ENCODE measurements at places on chromosomes 11 and 22. TPM values are rescaled to one million over a fixed set of nuclear protein-coding genes. Genes with fewer than 3 reads are reported as not detected.

- H3K27ac ChIP-seq, result no peak overlapping the region
- H3K4me1 ChIP-seq, result no peaks in the 10 kb centered on the region
- DNase-seq, result no peak
- no peak overlapping the region for H3K4me3 ChIP-seq
- H3K27me3 ChIP-seq, result peaks cover 1% of the 10 kb centered on the region
- no peaks in the 10 kb centered on the region for H3K36me3 ChIP-seq
These were observed 1718.4 kb downstream of the LRRC4C start for GRCh38 chr11:39741066-39741465.

Gene CRYAB
- polyA plus RNA-seq, result 702 TPM

DNA sequence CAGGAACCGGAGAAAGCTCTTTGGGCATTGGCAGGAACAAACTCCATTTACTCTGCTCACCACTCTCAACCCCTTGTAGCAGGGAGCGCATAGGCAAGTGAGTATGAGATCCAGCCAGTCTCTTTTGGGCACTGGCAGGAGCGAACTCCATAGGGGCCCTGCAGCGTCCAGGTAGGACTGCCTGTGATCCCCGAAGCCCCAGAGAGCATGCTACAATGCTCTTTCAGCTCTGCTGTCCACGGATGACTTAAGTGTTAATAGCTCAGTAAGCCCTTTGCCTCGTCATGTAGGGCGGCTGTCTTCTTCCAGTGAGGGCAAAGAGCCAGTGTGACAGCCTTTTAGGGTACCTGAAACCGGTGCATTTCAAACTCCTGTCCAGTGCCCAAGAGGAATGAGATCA, 1525.6 kb upstream of the RAG2 start:
- no peak overlapping the region for H3K4me3 ChIP-seq
- H3K36me3 ChIP-seq, result no peaks in the 10 kb centered on the region
- no peak for DNase-seq

DNA sequence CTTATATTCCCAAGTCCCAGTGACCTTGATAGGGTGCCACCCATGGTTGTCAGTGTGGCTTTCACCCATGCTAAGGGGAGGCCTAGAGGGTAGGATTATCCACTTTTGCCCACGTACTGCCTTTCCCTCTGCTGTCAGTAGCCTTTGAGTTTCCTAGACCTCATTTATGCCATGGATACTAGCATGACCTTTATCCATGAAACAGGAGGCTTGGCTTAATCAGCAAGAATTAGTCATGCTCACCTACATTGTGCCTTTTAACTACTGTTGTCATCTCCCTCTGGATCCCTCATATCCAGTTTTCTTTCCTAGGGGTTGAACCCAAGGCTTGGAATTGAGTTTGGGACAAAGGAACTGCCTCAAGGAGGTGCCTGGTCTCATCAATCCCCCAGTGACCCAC, 716.7 kb downstream of the NTM start:
- no peaks in the 10 kb centered on the region for H3K4me1 ChIP-seq
- H3K27me3 ChIP-seq, result no peaks in the 10 kb centered on the region
- no peak overlapping the region for H3K4me3 ChIP-seq
- no peak overlapping the region for H3K27ac ChIP-seq
- no peak for DNase-seq

DNA sequence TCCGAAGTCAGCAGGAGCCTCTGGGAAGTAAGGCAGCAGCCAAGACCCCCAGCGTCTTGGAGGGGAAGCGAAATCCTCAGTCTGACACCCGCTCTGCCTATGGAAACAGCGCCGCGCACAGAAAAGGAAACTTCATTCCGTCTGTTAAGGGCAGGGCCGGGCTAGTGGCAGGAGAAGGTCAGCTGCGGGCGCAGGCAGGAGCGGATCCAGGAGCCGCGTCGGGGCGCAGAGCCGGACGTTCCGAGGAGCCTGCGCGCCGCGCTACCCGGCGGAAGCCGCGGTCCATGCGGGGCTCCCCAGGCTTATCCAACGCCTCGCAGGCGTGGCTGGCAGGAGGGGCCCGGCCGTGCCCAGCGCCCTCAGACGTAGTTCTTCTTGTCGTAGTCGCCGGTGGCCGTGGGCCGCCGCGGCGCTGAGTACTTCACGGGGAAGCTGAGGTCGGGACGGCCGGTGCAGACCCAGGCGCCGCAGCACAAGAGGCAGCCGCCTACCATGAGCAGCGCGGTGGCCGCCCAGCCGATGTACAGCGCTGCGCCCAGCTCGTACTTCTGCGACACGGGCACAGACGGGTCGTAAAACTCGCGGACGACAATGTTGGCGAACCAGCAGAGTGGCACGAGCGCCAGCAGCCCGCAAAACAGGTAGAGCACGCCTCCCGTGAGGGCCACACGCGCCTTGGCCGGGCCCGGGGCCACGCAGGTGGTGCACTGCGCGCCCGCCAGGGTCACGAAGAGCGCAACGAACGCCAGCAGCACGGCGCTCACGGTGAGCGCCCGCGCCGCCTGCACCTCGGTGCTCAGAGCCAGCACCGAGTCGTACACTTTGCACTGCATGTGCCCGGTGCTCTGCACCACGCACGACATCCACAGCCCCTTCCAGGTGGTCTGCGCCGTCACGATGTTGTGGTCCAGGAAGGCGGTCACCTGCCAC, 705 bp downstream of the CLDN5 start:
- H3K27me3 ChIP-seq, result no peaks in the 10 kb centered on the region
- H3K4me1 ChIP-seq, result no peaks in the 10 kb centered on the region
- no peak overlapping the region for H3K27ac ChIP-seq
- no peaks in the 10 kb centered on the region for H3K36me3 ChIP-seq
- no peak overlapping the region for H3K4me3 ChIP-seq

Gene NFAM1
- polyA plus RNA-seq, result 0.38 TPM

- no peaks in the 10 kb centered on the region for H3K36me3 ChIP-seq
- no peaks in the 10 kb centered on the region for H3K4me1 ChIP-seq
- no peak for DNase-seq
- no peaks in the 10 kb centered on the region for H3K27me3 ChIP-seq
- H3K27ac ChIP-seq, result no peak overlapping the region
- no peak overlapping the region for H3K4me3 ChIP-seq
These were observed 143.5 kb upstream of the B3GAT1 start for GRCh38 chr11:134555510-134555909.

Gene SPECC1L
- 15.9 TPM for polyA plus RNA-seq

Gene CBLIF
- polyA plus RNA-seq, result 0.05 TPM

Gene CD44
- 113 TPM for polyA plus RNA-seq

DNA sequence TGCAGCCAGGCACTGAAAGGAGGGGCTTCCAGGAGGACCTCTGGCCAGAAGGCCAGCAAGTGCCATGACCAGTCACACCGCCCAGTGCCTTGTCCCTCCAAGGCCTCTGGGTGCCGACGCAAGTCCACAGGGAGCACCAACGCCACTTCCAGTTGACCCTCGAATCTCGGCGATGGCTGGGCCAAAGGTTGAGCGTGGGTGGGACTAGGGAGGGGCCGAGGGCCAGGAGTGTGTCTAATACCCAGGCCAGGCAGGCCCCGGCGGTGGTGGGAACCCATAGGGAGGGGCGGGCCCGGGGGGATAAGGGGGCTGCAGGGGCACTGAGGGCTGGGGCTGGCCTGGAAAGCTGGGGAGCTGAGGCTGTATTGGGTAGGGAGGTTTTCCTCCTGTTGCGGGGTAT, 29.3 kb downstream of the CD5 start:
- H3K4me3 ChIP-seq, result no peak overlapping the region
- H3K36me3 ChIP-seq, result no peaks in the 10 kb centered on the region
- no peak overlapping the region for H3K27ac ChIP-seq
- no peaks in the 10 kb centered on the region for H3K4me1 ChIP-seq

GRCh38 chr11:73461964-73462363, 85.8 kb downstream of the RELT start:
- H3K36me3 ChIP-seq, result no peaks in the 10 kb centered on the region
- no peaks in the 10 kb centered on the region for H3K4me1 ChIP-seq
- H3K27ac ChIP-seq, result no peak overlapping the region
- no peak overlapping the region for H3K4me3 ChIP-seq
- no peaks in the 10 kb centered on the region for H3K27me3 ChIP-seq
- DNase-seq, result no peak

GRCh38 chr11:91624021-91624420, 600.6 kb upstream of the FAT3 start:
- H3K36me3 ChIP-seq, result no peaks in the 10 kb centered on the region
- H3K4me1 ChIP-seq, result no peaks in the 10 kb centered on the region
- H3K4me3 ChIP-seq, result no peak overlapping the region
- no peaks in the 10 kb centered on the region for H3K27me3 ChIP-seq
- no peak overlapping the region for H3K27ac ChIP-seq

Gene NCF4
- polyA plus RNA-seq, result 31.4 TPM

Gene TNNI2
- 0.82 TPM for polyA plus RNA-seq

- no peak overlapping the region for H3K4me3 ChIP-seq
- no peak for DNase-seq
- H3K4me1 ChIP-seq, result no peaks in the 10 kb centered on the region
- H3K27me3 ChIP-seq, result no peaks in the 10 kb centered on the region
- no peaks in the 10 kb centered on the region for H3K36me3 ChIP-seq
- H3K27ac ChIP-seq, result no peak overlapping the region
These were observed 393.5 kb downstream of the JRKL start for GRCh38 chr11:96783311-96783710.

Gene NXPE2
- not detected for polyA plus RNA-seq

Gene GAL3ST3
- not detected for polyA plus RNA-seq

- DNase-seq, result no peak
- no peak overlapping the region for H3K27ac ChIP-seq
- H3K4me1 ChIP-seq, result no peaks in the 10 kb centered on the region
These were observed 259.2 kb upstream of the SORL1-AS1 start for GRCh38 chr11:121711939-121712338.

DNA sequence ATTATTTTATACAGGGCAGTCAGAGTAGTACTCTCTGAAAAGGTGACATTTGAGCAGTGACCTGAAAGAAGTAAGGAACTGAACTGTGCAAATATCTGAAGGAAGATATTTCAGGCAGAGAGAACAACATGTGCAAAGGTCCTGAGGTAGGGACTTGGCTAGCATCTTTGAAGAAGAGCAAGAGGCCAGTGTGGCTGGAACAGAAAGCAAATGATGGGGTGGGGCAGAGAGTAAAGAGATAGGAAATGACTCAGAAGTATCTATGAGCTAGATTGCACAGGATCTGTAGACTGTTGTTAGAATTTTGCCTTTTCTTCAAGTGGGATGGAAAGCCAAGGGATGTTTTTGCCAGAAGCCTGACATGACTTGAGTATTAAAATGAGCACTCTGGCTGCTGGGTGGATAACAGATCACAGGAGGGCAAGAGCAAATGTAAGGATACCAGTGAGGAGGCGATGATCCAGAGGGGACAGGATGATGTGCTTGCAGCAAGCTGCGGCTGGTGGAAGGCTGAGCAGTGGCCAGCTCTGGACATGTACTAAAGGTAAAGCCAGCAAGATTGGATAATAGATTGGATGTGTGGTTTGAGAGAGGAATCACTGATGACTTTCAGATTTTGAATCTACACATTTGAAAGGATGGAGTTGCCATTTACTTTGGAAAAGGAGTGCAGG, 33.2 kb upstream of the TTC12 start:
- no peaks in the 10 kb centered on the region for H3K36me3 ChIP-seq
- no peak overlapping the region for H3K4me3 ChIP-seq
- no peak overlapping the region for H3K27ac ChIP-seq

Gene LRRC56
- 0.25 TPM for polyA plus RNA-seq

GRCh38 chr11:34652191-34652973, 31.5 kb downstream of the EHF start:
- H3K4me1 ChIP-seq, result no peaks in the 10 kb centered on the region
- H3K27ac ChIP-seq, result no peak overlapping the region
- no peak overlapping the region for H3K4me3 ChIP-seq
- H3K27me3 ChIP-seq, result no peaks in the 10 kb centered on the region
- no peaks in the 10 kb centered on the region for H3K36me3 ChIP-seq

DNA sequence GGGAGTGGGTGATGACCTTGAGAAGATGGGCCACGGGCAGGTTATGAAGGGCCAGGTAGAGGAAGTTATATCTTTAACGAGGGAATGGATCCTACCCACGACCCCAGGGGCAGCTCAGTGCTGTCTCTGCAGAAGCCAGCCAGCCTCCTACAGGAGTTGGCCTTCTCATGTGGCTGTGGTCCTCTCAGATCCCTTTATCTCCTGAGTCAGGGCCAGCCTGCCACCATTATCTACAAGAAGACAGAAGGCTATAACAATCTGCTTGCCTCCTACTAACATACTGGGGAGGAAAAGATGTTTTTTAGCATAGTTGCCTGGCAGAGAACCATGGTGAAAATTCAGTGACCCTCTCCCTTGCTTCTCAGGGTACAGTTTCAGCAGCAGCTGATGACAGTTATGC, 7.0 kb upstream of the YWHAH start:
- DNase-seq, result no peak
- no peak overlapping the region for H3K4me3 ChIP-seq
- no peak overlapping the region for H3K27ac ChIP-seq
- H3K36me3 ChIP-seq, result no peaks in the 10 kb centered on the region
- H3K4me1 ChIP-seq, result no peaks in the 10 kb centered on the region

DNA sequence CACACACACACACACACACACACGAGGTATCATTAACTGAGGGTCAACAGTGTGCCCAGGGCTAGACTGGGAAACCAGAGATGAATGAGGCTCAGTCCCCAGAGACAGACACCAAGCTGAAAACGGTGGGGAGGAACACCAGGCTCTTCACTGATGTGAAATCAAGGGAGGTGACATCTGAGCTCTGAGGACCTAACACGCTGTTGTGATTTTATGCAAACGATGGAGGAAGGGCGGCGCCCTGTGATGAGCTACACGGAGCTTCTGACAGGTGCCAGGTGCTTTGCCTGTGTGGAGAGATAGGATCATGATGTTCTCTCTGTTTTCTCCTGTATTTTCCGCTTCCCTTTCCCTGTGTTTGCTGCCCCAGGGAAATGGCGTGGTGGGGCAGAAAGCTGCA, 6.5 kb upstream of the CYB5R3 start:
- no peaks in the 10 kb centered on the region for H3K4me1 ChIP-seq
- no peak for DNase-seq
- H3K27ac ChIP-seq, result no peak overlapping the region
- H3K27me3 ChIP-seq, result no peaks in the 10 kb centered on the region
- no peak overlapping the region for H3K4me3 ChIP-seq

DNA sequence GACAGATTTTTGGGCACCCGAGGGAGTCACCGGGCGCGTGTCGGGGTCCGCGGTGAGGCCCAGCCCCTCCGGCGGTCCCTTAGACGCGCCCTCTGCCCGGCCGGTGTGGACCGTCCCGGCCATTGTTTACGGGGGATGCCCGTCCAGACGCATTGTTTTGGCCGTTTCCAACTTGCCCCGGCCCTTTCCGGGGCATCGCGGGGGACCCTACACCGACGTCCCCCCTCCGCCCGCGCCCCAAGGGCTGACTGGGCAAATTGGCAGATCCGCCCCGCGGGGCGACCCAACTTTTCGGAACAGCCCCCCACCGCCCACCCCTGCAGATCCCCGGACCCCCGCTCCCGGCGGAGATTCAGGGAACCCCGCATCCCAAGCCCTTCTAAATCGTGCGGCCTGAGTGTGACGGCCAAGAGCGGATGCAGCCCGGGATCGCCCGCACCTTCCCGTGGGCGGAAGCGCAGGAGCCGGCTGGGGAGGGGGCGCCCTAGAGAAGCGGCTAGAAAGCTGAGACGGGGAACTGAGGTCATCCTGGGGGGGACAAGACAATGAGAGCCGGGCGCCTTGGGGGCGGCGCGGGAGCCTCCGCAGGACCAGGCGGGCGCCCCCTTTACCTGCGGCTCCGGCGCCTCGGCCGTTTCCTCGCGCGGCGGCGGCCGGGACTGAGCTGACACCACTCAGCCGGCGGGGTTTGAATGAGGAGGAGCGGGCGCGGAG, 17.1 kb upstream of the CCT8L2 start:
- no peak for DNase-seq
- H3K4me3 ChIP-seq, result no peak overlapping the region
- no peak overlapping the region for H3K27ac ChIP-seq
- no peaks in the 10 kb centered on the region for H3K36me3 ChIP-seq
- no peaks in the 10 kb centered on the region for H3K27me3 ChIP-seq

Measured in aorta (tissue), 5 donors.